ENCODE measurements at places on chromosomes 5 and 9.
A peak's percentile ranks its signal among the peaks of the same experiment; 100 is the strongest.

DNA sequence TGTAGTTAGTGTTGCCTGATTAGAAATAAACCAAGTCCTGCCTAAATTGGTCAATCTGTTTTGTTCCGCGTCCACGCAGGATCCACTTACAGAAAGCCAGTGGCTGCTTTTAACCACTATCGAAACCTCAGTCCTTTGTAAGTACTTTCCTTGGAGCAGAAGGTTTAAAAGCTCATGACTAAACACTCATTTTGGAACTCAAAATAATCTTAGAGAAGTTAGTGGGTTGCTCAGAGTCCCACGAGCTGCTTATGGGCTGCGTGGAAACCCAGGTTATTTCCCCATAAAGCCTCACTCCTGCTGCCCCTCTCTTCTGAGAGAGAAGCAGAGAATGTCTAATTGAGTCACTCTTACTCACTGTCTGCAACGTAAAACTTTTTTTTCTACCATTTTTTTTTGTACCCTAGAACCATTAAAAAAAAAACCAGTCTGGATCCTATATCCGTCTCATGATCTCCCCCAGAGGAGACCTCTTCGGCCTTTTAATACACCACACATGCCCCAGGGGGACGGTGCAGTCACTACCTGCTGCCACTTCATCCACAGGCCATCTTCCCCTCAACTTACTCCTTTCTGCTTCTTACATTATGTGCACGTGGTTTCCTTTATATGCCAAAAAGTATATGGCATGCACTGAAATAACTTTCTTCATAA is 7.6 kb downstream of the BASP1 start:
- no peak for DNase-seq

- DNase-seq = no peak
Measured at GRCh38 chr9:105457560-105458294, 9.9 kb downstream of the FSD1L start.

- no peak for DNase-seq
Measured at GRCh38 chr9:86860006-86860405, 87.3 kb downstream of the GAS1 start.

- peak; percentile 80 for DNase-seq
Measured at GRCh38 chr5:157575381-157576020, at the start of gene ADAM19. ADAM19 (minus strand) TSS chr5:157575775; CDS start chr5:157575696, 79 bp downstream.

DNA sequence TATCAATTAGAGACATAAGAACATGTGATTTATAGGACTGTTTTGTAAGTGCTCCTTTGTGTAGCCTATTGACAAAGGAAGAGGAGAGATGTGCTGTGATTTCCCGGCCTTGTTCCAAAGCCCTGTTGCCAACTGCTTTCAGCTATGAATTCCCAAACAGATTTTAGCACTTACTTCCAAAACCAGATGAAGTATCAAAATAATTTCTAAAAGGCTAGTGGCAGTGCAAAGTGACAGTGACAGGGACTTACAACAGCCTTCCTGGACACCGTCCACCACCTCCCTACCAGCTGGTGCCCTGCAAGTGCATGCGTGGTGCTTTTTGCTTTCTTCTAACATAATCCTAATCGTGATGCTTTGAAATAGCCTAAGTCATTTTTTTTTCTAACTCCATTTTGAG is 254.1 kb upstream of the ACTBL2 start:
- DNase-seq = no peak

Data from Caco-2 (cell line).